ENCODE measurements at places on chromosomes 3 and 15.

- no peak for DNase-seq
Measured at GRCh38 chr15:99010768-99011167, 3.2 kb upstream of the PGPEP1L start.

GRCh38 chr15:33742306-33742705, 226.0 kb upstream of the CHRM5 start:
- no peak for DNase-seq

- DNase-seq, result peak; percentile 33
Measured at GRCh38 chr15:40891810-40892446, 2.3 kb upstream of the VPS18 start.

DNA sequence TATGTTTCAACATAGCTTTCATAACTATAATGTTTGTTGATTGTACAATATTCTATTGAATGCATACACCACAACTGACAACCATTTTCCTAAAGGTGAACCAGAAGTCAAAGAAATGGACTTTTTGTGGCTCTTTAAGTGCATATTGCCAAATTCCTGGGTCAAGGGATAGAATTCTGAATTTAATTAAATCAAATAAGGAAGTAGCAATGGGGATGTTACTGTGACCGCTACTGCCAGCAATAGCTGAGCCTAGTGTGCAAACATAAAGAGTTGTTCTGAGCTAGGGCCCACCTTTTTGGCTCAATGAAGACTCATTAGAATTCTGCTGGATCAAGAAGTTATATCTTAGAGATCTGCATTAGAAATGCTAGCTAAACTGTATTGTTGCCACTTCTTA, 17.3 kb upstream of the KBTBD8 start:
- no peak for DNase-seq

DNA sequence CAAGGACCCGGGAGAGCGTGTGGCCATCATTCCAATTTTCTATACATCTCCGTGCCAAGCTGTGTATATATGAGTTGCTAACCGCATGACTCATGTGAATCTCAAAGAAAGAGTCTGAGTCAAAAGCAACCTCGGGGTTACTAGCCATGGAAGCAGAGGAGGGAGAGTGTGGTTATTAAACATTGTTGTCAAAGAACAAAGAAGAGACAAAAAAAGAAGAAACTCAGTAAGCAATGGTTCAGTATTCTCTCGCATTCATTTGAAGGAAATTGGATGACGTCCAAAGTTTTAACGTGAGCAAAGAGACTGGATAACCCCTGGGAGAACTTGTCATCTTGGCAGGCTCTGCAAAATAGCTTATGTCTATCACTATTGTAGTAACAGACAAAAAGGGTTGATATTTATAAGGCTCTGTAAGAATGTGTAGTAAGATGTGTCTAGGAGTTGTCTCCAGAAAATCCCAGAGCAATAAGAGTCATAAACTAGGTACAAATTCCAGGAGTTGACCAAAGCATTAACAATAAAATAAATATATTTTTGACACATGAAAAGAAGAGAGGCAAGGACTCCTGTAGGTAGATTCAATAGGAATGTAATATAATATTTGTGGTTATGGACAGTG, 52.8 kb upstream of the GRM7 start:
- no peak for DNase-seq

DNA sequence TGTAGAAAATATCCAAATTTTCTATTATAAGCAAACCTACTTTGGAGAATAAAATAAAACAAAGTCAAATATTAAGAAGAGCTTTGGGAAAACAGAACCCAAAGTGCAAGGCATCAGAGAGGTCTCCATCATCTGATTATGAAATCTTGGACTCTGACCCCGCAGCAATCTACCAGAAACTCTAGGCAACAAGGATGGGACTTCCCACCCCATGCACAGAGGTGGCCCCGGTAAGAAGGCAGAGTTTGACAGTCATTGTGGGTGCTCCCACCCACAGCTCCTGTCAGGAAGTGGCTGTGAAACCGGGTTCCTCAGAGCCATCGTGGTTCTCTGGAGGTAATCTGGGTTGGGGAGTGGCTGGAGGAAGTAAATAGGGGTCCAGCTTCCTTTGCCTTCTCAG, 37.0 kb upstream of the TJP1 start:
- DNase-seq, result no peak

DNA sequence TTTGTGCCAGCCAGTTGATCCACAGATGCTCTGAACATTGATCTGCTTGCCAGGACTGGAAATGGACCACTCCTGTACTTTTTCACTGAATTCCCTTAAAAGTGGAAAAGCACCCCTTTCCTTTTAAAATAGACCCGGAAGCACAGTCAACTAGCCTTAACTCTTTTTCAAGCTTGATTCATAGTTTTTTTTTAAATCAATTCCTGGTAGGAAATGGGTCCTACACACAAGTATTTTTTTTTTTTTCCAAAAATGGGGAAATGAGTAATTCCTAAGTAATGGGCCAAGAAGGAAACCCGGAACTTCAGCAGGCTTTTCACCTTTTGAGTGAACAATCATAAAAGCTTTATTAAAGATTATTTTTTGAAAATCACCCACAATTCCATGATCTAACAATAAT, 234.4 kb upstream of the ADAMTS9 start:
- DNase-seq, result no peak

- DNase-seq, result no peak
Measured at GRCh38 chr3:105413343-105413887, 46.7 kb downstream of the ALCAM start.

DNA sequence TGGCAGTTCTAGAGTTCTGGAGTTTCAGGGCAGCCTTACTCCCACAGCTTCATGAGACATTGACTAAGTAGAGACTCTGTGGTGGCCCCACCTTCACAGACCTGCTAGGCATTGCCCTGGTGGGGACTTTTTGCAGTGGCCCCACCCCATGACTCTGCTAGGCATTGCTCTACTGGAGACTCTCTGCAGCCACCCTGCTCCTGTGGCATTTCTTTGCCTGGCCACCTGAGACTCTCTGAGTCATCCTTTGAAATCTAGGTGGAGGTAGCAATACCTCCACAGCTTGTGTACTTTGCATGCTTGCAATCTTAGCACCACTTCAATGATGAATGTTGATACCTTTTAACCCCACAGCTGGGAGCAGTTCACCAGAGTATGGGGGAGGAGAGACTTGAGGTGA, 40.6 kb upstream of the DHX36 start:
- DNase-seq, result no peak

- no peak for DNase-seq
Measured at GRCh38 chr3:64561325-64561843, 126.4 kb downstream of the ADAMTS9 start.

DNA sequence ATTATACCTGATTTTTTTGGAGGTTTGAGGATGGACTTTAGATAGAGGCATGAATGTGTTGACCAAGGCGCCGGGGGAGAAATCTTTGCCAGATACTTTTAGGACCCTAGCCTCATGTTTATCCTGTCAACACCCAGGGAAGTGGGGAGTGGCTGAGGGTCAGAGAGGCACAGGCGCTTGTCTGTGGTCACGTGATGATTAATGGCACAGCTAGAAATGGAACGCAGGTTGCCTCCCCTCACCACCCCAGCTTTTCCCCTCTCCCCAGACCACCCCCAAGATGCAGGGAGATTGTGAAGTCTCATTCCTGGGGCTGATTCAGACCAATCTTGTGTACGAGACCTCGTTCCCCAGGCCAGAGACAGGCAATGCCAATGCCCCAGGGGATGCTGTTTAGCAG, 218.4 kb upstream of the LINGO1 start:
- no peak for DNase-seq

GRCh38 chr3:57951066-57951882, 56.9 kb upstream of the FLNB start:
- DNase-seq, result peak; percentile 77

GRCh38 chr15:90205050-90205848, 4.1 kb downstream of the SEMA4B start:
- no peak for DNase-seq

- DNase-seq, result no peak
Measured at GRCh38 chr15:91021516-91022074, 799 bp downstream of the VPS33B start.

DNA sequence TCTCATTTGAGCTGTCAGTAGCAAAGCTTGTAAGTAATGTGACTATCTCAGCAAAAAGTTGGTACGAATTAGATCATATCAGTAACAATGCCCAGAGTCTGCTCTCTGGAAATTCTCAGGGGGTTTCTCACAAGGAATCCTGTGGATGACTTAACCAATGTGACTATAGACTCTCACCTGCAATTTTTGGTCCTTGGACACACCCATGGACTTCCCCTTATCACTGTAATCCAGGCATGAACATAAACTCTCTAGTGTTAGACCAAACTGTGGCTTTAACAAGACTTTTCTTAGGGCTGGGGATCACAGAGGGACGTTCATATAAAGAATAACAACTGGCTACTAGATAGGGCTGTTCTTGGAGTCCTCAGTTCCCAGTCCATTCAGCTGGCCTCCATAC, 3.9 kb upstream of the ZNF80 start:
- no peak for DNase-seq

DNA sequence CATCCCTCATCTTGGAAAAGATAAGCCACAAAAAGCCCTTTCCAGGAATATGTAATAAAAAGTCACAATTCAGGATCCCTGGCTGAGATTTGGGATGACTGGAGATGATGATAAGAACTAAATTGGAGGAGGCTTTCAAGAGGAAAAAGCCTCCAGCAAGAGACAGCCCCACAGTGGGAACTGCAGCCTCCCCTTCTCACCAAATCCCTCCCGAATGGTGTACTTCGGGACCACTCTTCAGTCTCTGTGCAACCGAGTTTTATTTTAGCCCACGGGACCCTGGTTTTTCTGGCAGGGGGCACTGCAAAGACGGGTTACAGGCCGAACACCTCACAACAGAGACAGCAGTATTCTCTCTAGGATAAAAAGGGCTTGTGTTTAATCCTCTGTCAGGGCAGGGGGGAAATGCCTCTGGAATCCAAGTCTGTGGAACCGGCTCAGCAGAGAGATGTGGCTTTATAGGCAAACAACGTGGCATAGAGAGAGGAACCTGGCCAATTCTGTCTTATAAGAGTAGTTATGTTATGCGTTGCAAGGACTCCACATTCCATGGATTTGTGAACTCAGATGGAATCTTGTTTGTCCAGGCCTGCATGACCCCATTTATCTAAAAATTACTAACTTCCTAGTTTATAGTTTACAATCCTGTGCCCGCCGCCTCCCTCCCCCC, 1.2 kb upstream of the LMCD1 start:
- DNase-seq, result no peak

DNA sequence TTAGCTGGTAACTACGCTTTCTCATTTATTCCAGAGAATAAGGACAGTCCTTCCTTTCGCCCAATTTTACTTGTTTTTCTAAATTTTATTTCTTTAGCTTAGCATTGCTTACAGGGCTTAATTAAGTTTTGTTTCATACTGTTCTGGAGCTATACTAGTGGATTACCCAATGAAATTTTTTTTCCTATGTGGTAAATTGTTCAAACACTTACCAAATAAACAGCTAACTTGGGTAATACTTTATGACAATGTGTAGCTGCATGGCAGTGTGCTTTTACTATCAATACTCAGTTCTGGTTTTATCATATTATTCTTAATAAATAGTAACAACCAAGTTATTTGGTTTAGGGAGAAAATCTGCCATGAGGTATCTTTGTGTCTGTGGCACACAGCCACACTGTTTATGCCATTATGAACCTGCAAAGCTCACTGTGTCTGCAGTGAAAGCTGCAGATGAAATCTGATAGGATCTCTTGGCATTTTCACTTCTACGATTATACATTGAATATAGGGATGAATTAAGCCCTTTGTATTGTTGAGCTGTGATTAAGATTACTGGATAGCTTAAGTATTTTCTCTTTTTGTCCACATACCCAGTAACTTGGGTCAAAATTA, 37.2 kb downstream of the UBE2E2 start:
- DNase-seq, result no peak

DNA sequence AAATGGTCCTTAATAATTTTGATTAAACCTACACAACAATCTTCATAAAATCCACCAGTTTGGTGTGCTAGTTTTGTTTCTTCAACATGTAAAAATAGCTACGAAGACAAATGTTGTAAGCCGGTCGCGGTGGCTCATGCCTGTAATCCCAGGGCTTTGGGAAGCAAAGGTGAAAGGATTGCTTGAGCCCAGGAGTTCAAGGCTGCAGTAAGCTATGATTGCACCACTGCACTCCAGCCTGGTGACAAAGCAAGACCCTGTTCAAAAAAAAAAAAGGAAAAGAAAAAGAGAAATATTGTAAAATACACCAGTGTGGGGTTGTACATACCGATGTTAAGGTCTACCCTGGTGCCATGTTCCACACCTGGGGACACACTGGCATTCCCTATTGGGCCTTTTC, 75.1 kb downstream of the LDHAL6B start:
- DNase-seq, result no peak

DNA sequence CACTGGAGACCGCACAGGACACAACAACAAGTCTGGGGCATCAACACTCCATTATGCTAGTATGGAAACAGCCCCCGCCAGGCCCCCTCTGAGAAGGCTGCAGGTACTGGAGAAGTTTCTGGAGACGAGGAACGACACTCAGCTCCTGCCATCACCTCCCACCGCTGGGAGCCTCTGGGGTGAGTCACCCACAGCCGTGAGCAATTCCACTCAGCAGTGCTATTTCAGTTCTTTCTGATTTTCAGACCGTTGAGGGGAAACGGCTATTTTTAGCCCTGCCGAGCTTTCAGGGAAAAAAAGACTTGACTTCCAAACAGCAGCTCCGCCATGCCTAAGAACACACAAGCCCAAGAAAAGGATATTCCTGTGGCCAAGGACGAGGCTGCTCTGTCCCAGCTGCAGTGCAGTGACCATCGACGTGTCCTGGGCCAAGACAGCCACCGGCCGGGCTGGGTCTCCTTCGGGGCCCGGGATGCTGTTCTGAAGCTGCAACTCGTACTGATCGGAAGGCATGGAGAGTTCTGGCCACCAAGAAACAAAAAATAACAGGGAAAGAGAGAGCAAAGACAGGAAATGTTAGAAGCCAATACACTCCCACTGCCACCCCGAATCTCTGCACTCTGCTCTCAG, 40.8 kb downstream of the NUP210 start:
- no peak for DNase-seq

Data from KG1 (cell line).